ENCODE measurements at places on chromosomes 3 and 15.

DNA sequence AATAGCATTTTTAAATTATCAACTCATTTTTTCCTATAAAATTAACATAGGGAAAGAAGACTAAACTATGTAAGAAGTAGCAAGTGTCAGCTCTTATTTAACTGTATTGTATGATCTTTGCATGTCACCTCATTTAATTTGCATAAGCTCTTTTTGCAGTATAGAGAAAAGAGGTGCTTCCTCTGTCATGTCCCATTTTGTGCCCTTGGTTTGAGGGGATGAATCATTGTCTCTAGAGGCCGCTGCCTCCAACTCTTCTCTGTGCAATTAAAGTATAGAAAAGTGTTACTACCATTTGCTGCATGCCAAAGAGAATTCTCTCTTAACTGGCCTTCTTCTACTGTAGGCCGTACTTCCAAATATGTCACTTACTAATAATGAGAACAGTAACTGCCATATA lies 93.4 kb downstream of the LRRC28 start:
- DNase-seq = no peak

GRCh38 chr15:74173380-74174218 lies at the start of gene ISLR:
Gene ISLR (plus strand): TSS chr15:74173710. CDS start chr15:74174859, 1,149 bp downstream.
- no peak for DNase-seq

- no peak for DNase-seq
These were observed 101.5 kb upstream of the SATB1 start for GRCh38 chr3:18526667-18527066.

- DNase-seq = no peak
These were observed 913.8 kb downstream of the FHIT start for GRCh38 chr3:60337421-60337820.

DNA sequence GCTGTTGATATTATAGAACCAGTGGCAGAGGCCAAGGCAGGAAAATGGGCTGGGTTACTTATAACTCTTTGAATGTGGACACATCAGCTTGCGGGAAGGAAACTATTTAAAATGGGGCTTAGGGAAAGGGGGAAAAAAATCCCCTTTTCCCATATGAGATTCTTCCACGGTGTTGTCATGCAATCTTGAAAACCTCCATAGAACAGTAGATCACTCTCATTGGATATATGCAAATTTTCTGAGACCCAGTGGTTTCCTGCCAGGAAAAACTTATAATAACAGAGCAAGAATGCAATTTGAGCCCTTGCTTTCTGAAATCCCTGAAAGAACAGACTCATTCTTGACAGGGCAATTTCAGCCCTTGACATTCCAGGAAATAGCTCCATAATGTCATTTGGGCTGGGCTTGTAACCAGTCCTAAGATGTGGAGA lies 31.1 kb downstream of the TMEM212 start:
- no peak for DNase-seq

GRCh38 chr3:115713284-115713683 lies 90.0 kb downstream of the GAP43 start:
- DNase-seq = no peak

GRCh38 chr15:70204652-70205051 lies 106.9 kb upstream of the TLE3 start:
- DNase-seq = no peak

- no peak for DNase-seq
These were observed 12.0 kb downstream of the STARD5 start for GRCh38 chr15:81311752-81312464.

- DNase-seq = no peak
These were observed 96.2 kb downstream of the ADAMTS9 start for GRCh38 chr3:64591615-64592014.

GRCh38 chr15:69805248-69805953 lies 292.3 kb downstream of the TLE3 start:
- DNase-seq = no peak

DNA sequence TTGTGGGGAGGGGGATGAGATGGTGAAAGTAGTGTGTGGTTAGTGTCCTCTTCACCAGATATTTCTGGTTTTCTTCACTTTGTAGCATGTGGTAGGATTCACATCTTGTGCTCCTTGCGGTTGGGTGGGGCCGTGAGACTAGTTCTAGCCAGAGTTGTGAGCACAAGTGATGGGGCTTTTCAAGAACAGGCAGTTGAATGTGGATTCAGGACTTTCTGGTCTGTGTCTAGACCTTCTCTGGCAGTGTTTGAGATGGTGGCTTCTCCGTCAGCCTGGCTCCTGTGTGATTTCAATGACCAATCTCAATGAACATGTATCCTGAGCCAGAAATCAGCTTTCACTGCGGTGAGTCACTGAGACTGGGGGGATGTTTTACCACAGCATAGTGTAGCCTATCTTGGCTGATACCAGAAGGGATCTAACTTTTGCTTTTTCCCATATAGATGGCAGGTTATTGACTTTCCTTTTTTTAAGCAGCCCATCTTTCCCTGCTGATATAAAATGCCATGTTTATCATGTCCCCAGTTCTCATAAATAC lies 82.6 kb downstream of the RPLP1 start:
- no peak for DNase-seq

DNA sequence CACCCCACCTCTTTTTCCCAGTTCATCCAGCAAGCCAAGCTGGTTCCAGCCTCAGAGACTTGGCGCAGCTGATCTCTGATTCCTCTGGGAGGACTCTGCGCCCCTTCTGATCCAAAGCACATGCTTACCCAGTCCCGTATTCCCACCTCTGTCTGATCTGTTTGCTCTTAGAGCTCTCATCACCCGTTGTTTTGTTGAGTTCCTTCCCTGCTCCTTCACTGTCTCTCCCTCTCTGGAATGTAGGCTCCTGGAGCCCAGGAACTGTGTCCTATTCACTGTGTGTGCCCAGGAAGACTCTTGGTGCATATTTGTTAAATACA lies 1.3 kb upstream of the ZXDC start:
- no peak for DNase-seq

GRCh38 chr15:87724330-87724729 lies 532.2 kb downstream of the NTRK3 start:
- no peak for DNase-seq

DNA sequence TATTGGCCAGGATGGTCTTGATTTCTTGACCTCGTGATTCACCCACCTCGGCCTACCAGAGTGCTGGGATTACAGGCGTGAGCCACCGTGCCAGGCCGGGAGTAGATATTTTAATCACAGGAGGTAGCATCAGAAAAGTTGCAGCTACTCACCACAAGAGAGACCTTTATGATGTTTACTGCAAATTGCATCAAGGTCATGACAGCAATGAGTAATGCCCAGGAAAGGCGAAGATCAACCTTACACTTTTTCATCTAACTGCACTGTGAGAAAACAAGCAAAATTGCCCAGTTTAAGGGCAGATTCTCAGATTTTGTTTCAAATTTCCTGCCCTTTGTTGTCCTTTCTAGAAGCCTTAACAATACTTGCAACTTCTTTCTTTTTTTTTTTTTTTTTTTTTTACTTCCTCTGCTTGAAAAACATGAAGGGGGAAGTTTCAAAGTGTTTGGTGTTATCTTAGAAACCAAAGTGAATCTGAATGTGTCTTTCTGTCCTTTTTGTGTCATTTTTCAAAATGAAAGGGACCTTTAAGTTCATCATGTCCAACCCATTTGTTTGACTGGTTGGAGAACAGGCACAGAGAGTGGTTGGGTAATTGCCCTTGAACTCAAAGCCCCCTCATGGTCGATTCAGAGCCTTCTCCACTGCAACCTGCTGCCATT lies 25.0 kb downstream of the TGFBR2 start:
- no peak for DNase-seq

GRCh38 chr15:50162969-50163718 lies 18.9 kb upstream of the SLC27A2 start:
- no peak for DNase-seq

DNA sequence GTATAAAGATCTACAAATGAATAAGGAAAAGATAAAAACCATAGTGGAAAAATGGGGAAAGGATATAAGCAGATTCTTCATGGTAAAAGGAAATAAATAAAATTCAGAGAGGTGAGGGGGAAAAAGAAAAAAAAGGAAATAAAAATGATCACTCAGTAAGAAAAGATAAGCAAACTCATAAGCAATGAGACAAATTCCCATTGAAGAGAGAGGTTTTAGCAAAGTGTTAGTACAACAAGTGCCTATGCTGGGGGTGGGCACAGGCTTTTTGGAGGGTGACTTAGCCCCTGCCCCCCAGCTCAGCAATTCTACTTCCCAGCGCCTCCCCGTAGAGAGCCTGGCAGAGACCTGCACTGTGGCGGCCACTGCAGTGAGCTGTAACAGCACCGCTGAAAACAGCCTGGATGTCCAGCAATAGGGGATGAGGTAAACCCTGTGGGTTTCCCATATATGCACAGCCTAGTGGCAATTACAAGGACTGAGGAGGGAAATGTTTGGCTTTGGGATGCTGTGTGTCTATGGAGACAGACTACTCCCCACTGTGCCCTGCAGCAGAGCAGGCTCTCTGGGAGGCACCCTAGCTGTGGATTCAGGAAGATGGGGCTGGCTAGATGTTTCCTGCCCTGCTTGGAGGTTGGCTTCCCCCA lies 23.7 kb upstream of the SFMBT1 start:
- no peak for DNase-seq

GRCh38 chr3:47410801-47411646 lies 30.2 kb downstream of the PTPN23 start:
- no peak for DNase-seq

DNA sequence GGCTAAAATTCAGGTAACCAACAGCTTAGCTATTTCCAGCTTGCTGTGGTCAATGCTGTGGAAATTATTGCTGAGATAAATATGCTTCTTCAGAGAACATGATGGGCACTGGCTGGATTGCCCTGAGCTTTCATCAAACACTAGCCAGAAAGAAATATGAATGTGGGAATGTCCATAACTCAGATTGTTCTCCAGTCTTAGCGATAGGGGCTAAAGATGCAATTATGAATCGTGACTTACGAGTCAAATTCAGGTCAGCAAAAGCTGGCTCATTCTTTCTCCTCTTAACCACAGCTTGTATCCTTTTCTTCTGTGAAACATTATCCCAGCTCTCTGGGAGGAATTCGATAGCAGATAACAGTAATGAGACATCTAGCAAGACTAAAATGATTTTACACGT lies 307.6 kb downstream of the RYR3 start:
- DNase-seq = no peak

- DNase-seq = no peak
These were observed 643.2 kb downstream of the OTOL1 start for GRCh38 chr3:162139841-162140240.

DNA sequence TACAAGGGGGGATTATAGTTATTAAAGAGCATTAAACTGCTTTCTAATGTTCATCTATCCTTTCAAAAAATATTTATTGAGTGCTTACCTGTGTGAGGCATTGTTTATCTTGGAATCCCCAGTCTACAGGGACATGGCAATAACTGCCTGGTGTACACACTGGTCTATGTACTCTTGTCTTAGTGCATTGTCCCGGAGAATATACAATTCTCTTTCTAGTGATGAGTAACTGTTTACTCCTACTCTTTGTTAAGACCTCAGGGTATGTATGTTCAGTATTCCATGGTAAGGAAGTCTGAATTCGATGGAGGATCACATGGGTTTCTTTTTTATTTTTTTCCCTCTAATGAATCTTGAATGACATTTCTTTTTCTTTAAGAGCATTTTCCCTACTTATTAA lies 772.4 kb upstream of the NR2F2 start:
- DNase-seq = no peak

Measured in stimulated activated CD8-positive, alpha-beta memory T cell treated with anti-CD3 and anti-CD28 coated beads, Interleukin-7, amount 100 ng/mL, for 4 hours (primary cell).